Suppressor macrophage treated with lipopolysaccharide for 4 hours (primary cell): ENCODE measurements at places on chromosomes 1 and 21.

- peak; percentile 36 for DNase-seq
These were observed 69.6 kb downstream of the OLFML2B start for GRCh38 chr1:161954050-161954449.

DNA sequence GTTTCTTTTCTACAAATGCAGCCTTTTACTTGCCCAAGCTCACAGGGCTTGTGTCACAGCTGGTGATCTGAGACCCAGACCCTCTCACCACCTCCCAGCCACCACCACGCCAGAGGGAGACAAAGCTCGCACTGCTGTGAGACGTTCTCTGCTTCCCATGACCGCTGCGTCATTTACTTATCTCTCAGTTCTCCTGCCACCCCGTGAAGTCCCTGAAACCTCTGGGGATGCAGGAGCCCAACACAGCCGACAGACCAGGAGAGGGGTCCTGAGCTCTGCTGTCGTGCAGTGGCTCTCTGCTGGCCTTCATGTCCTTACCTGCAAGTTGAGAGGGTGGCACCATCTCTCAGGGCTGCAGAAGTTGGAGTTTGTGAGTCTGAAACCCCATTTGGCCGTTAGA, 77.7 kb downstream of the SLC16A1 start:
- DNase-seq = no peak

DNA sequence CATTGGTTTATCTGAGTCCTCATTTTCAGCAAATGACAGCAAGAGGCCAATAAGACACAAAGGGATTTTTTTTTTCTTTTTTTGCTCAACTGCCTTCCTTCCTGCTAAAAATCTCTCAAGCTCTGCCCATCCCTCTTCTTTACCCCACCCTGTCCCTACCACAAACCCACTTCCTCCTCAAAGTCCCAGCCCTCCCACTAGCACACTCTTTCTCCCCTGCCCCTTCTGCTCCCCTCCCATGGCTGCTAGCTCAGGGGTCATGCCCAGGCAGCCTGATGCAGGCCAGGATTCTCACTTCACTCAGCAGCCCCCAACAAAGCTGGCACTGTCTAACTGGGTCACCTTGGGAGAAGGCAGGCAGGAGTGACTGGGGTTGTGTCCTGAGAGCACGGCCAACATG, 28.8 kb upstream of the PPP2R5A start:
- DNase-seq = peak; percentile 28

- peak; percentile 60 for DNase-seq
These were observed 9.6 kb upstream of the TNFRSF25 start for GRCh38 chr1:6475381-6476133.

- no peak for DNase-seq
These were observed 65.1 kb downstream of the MSH4 start for GRCh38 chr1:75861831-75862230.
